ENCODE measurements at places on chromosomes 1 and 21. TPM values are rescaled to one million over a fixed set of nuclear protein-coding genes. Genes with fewer than 3 reads are reported as not detected.

DNA sequence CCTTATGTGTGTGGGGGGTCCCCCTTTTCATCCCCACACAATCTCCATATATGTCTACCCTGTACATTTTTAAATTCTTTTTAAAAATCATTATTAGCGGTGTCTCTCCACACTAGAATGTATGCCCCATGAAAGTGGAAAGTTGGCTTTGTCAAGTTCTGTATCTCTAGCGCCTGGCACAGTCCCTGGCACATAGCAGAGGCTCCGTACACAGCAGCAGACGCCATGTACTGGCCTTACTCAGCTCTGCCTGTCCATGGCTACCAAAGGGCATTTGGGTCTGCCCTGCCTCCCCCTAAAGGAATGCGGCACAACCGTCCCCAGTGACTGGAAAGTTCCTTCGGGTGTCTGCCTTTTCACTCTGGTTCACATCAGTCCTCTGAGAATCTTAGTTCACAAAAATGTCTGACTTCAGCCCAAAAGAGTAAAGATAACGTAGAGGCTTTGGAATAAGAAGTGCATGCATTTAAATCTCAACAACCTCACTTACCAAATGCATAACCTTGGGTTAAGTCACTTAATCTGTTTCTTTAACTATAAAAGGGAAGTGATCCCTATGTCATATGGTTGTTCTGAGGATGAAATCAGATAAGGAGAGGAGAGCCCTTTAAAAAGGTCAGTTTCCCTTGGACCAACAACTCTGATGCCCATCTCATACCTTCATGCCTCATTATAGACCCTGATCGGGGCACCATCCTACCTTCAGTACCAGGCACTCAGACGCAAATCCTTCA lies 61.1 kb downstream of the CD46 start:
- DNase-seq, result no peak

DNA sequence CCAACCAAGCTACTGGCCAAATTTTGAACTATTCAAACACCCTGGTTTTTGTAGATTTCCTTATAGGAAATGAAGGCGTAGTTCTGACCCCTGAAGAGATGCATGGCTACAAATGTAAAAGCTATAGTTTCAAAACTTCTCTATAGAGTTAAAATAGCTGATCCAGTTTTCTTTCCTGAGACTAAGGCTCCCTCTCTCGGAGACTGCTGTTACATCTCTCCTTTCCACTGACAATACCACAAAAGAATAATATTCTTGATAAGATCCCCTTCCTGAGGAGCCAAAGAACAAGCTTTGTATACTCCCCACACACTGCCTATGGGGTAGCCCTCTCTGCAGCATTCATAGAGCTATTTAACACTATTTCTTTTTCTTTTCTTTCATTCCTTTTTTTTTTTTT lies 6.7 kb upstream of the CFAP126 start:
- no peak for DNase-seq

The ENO1 gene
- total RNA-seq, result 640 TPM

DNA sequence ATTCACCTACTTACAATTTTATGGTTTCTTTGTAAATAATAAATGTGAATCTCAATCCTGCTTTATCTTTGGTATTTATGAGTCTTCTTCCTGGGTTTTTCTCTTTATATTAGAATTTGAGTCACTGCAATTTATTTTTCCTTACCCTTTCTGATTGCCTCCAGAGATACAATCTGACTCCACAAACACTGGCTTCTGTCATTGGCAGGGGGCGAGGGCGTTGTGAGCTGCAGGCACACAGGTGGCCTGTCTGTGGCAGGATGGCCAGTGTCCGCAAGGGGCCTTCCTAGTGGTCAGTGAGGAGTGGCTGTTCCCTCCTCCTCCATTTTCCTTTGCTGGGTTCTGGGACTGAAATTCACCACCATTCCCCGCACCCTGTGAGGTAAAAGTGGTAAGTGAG lies 2.0 kb upstream of the MTARC1 start:
- no peak for DNase-seq

GRCh38 chr1:71083271-71083670 lies 2.4 kb upstream of the ZRANB2 start:
- DNase-seq, result no peak

The LIPI gene
- not detected for total RNA-seq

The RGSL1 gene
- total RNA-seq, result not detected

The KCNH1 gene
- not detected for total RNA-seq

The FMO4 gene
- 4.3 TPM for total RNA-seq

The C1orf115 gene
- total RNA-seq, result 35.3 TPM

- DNase-seq, result peak; percentile 70
Measured at GRCh38 chr21:45525153-45525909, 16.9 kb downstream of the SLC19A1 start.

- DNase-seq, result no peak
Measured at GRCh38 chr1:15712168-15712567, 23.9 kb upstream of the SLC25A34 start.

- no peak for DNase-seq
Measured at GRCh38 chr1:214455479-214455878, 95.9 kb downstream of the PTPN14 start.

- no peak for DNase-seq
Measured at GRCh38 chr1:204589409-204590038, 73.3 kb downstream of the MDM4 start.

DNA sequence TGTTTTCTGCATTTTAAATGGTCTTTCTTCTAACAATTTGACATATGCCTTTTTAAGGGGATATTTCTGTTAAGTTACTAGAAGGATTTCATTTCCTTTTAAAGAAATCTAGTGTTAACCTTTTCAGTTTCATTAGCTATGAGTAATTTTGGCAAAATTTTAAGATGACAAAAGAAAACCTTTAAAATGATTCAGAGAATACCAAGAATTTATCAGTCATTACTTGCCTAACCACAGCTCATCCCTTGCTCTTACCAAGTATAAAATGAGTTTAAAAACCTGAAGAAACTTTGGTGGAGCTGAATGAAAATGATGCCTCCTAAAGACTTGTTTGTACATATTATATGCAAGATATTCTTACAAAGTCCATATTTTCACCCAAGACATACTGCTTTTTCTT lies 101.7 kb downstream of the NEK7 start:
- DNase-seq, result no peak

DNA sequence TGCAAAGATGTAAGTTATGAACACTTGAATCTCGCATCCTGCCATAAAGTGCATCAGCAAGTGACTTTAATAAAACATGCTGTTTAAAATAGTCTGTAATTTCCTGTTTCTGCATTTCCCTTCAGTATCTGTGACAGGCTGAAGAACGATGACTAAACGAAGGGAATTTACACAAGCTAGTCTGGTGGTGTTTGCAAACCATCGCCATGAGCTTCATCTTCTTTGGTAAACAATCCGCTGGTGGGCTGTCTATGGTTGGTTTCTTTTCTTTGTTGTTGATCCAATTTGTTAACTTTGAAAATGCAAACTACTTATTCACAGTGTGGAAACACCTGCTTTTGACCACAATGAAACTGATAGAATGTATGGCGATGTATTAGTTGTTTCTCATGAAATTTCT lies 13.9 kb downstream of the SERTAD4 start:
- DNase-seq, result no peak

The OR2AK2 gene
- not detected for total RNA-seq

The PAX7 gene
- not detected for total RNA-seq

The FAM163A gene
- not detected for total RNA-seq

GRCh38 chr1:41833519-41834000 lies 85.2 kb downstream of the HIVEP3 start:
- DNase-seq, result no peak

The CD1E gene
- 3.8 TPM for total RNA-seq

DNA sequence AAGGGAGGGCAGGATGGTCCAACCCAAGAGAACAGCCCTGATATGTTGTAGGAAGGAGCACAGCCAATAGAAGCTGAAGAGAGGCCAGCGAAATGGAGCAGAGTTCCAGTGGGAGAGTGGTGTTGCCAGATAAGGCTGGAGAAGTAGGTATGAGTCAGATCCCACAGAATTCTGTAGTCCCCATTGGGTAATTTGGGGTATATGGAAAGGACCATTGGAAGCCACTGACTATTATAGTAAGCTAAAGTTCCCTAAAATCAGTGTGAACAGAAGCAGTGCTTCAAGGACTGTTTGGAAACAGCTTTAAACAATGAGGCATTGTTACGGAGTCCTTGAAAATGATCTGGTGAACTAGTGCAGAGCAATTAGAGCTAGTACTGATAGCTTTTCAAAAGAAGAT lies 63.0 kb downstream of the DISP1 start:
- DNase-seq, result no peak

The ZBTB8OS gene
- total RNA-seq, result 47.8 TPM

The CD1B gene
- 0.61 TPM for total RNA-seq

GRCh38 chr1:62875676-62876075 lies 91.7 kb downstream of the ATG4C start:
- no peak for DNase-seq

The A3GALT2 gene
- total RNA-seq, result not detected

GRCh38 chr1:167297222-167298214 lies 76.8 kb downstream of the POU2F1 start:
- no peak for DNase-seq

- DNase-seq, result peak; percentile 82
Measured at GRCh38 chr1:205287767-205288559, 33.6 kb downstream of the NUAK2 start.

GRCh38 chr1:177209357-177209756 lies 38.6 kb downstream of the BRINP2 start:
- peak; percentile 61 for DNase-seq

- no peak for DNase-seq
Measured at GRCh38 chr1:9119745-9120144, 9.2 kb downstream of the GPR157 start.

The SMPDL3B gene
- 29.1 TPM for total RNA-seq

GRCh38 chr1:24275510-24275909 lies 43.6 kb upstream of the GRHL3 start:
- no peak for DNase-seq

GRCh38 chr1:202923533-202923932 lies 3.5 kb downstream of the KLHL12 start:
- no peak for DNase-seq

DNA sequence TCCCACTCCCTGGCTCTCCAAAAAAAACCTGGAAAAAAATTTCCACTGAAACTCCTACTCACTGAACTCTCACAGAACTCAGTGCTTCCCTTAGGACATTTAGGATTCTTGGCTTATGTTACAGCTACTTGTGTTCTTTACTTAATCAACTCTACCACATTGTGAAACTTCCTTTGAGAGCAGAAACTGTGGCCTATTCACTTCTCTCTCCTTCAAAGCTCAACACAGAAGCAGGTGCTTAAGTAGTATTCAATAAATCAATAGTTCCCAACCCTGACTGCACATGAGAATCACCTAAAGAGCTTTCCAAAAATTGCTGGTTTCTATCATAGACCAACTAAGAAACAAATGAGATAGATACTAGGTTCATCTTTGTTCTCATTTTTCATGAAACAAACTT lies 67.9 kb upstream of the DMRTA2 start:
- no peak for DNase-seq

GRCh38 chr1:150678988-150679387 lies 18.0 kb downstream of the GOLPH3L start:
- no peak for DNase-seq

The MROH7 gene
- 3.6 TPM for total RNA-seq

The BMP8B gene
- total RNA-seq, result 2.7 TPM

The PCP4L1 gene
- total RNA-seq, result 8.2 TPM

- peak; percentile 80 for DNase-seq
Measured at GRCh38 chr21:43880111-43880985, 15.3 kb downstream of the AGPAT3 start.

DNA sequence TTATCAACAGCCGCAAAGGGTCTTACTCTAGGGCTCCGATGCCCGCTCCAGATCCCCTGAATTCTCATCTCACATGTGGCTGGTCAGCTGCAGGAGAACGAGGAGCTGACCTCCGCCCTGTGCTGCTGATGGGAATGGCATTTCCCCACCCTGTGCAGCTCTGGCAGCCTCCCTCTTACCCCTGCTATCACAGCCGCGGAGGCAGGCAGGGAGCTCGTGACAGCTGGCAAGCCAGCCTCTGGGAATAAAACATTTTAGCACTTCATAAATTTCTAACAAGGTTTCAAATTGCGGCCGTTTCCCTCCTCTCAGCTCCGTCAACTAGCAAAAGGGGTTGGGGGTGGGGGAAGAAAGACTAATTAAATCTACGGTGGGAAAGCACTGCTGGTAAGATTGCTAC lies 81.1 kb downstream of the DSCAM start:
- no peak for DNase-seq

DNA sequence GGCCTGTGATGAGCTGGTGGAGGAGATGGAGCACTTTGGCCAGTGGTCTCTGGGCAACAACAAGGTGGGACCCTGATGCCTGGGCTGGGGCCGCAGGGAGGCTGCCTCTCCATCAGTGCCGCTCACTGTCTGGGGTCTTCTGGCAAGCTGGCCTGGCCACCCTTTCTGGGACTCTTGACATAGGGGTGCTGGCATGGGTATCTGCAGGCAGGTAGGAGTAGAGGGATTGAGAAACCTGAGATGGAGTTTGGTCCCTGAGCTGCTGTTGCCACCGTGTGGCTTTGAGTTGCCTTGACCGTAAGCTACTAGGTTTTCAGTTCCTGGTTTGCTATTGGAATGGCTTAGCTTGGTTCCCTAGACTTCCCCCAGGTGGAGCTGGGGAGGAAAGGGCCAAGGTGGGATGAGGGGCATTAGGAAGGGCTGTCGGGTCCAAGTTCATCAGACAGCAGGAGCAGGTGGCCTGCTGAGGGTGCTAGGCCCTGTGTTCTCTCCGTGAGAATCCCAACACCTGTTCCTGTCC lies 13.2 kb upstream of the MFN2 start:
- DNase-seq, result no peak

The RGS8 gene
- total RNA-seq, result not detected
